ENCODE measurements at places on chromosomes 1 and 21. TPM values are rescaled to one million over a fixed set of nuclear protein-coding genes. Genes with fewer than 3 reads are reported as not detected.
A peak's percentile ranks its signal among the peaks of the same experiment; 100 is the strongest.

ADCY10 gene
- under 0.01 TPM for total RNA-seq

LRRIQ3 gene
- total RNA-seq, result 0.51 TPM

GRCh38 chr1:157278383-157279137, 140.4 kb upstream of the ETV3 start:
- no peak for DNase-seq

- no peak for DNase-seq
Observed at GRCh38 chr1:19828546-19828945, 13.5 kb upstream of the RNF186 start.

- peak; percentile 48 for DNase-seq
Observed at GRCh38 chr1:205748403-205749233, 1.4 kb downstream of the NUCKS1 start.

- DNase-seq, result no peak
Observed at GRCh38 chr21:16569679-16570078, 839.9 kb downstream of the USP25 start.

DNA sequence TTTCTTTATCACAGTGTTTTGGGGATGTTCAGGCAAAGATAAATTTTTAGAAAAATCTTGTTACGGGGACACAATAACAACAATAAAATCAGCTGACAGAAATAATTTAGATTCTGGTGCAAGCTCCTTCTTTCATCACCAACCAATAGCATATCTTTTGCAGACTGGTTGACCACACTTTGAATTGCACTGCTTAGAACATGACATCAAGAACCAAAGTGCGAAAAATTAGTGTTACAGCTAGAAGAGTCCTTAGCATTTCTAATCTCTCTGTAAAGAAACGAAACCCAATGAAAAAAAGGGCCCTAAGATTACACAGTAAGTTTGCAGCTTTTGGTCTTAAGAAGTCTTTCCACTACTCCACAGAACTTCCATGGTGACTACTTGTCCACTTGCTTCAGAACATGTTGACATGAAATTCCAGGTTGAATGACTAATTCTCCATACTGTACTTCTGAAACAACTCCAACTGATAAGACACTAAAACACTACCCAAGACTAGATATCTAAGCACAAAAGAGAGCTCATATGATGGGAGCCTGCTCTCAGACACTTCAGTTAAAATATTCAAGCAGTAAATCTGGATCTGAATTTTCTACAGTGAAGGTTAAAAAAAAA, 31.3 kb downstream of the XKR8 start:
- no peak for DNase-seq

CD53 gene
- not detected for total RNA-seq

LRRC53 gene
- total RNA-seq, result not detected
